ENCODE measurements at places on chromosomes 6 and 20.

- peak; percentile 93 for DNase-seq
These were observed at the start of gene UCKL1 for GRCh38 chr20:63955827-63956663. TSS of gene UCKL1 (minus strand) at chr20:63956416. CDS start at chr20:63956372, 44 bp downstream.

GRCh38 chr20:9810738-9811137, 28.1 kb downstream of the PAK5 start:
- DNase-seq, result no peak

GRCh38 chr6:3213334-3213695, 14.1 kb downstream of the TUBB2B start:
- no peak for DNase-seq

DNA sequence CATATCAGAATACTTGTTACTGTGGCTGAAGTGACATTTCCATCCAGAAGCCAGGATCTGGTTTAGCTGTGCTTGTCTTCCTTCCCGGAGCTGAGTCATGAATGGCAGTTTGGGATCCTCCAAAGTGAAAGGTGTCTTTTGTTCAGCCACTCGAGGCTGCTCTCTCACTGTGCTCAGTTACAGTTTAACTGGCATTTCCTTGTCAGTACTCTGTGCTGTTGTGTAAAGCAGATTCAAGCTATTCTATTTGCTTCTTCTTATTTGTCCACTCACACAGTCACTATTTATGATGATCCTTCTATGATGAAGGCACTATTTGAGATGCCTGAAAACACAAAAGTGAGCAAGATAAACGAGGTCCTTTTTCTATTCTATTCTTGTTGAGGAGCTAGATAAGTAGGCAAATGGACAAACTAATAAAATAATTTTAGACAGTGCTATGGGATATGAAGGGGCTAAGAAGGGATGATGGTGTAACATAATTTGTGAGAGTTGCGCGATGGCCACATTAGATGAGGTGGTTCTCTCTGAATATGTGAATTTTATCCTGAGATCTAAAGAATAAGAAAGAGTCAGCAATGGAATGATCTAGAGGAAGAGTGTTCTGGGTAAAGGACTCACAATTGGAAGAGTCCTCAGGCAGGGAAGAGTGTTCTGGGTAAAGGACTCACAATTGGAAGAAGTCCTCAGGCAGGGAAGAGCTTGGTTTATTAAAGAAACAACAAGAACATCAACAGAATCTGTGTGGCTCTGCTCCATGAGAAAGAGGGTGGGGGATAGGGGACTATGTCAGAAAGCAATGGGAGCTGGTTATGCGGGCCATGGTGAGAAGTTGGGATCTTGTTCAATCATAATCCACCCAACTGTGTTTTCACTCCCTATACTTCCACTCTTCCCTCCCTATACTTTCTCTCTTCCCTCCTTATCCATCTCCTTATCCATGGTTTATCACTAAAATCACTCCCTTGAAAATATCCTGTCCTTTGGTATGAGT, 40.1 kb downstream of the CYP24A1 start:
- DNase-seq, result no peak

DNA sequence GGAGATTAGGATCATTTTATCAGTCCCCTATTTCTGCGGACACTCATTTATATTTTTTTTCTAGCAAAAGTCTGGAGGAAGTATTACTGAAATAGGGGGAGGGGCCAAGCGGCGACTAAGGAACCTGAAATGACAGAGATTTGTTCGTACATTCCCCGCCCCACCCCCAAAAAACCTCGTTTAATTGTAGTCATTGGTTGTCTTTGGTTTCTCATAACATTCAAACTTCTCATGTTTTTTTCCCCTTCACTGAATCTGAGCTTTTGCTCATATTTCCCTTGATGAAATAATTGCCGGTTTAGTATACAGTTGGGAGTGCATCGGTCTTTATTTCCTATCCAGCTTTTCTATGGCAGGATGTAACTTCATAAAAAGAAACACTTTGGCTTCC, 768 bp upstream of the FYN start:
- peak; percentile 74 for DNase-seq

- DNase-seq, result no peak
These were observed 42.2 kb downstream of the VSTM2L start for GRCh38 chr20:37945091-37945547.

DNA sequence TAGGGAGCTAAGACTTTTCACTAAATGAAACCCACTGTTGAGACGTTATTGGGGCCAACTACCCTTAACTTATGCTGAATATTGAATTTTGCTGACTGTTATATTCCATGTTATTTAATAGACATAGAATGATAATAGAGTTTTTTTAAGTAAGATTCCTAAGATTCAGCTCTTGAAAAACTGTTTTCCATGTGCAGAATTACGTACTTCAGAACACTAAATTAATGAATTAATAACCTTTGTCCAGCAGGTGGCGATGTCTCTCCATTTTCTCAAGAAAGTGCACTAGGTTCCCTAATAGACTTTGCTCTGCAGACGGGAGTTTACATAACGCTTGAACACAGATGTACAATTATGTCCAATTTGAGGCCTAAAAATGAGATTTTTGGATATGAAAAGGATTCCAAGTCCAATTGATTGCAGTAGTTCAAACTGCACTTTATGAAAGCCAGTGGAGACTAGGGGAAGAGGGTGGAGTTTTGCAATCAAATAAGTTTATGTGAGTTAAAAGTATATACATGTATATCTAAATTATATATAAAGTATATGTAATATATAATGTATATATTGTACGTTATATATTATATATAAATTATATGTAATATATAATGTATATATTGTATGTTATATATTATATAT, 282.1 kb downstream of the UST start:
- peak; percentile 78 for DNase-seq

Data from activated naive CD4-positive, alpha-beta T cell treated with anti-CD3 and anti-CD28 coated beads, Interleukin-2, amount 10 ng/mL, durations not matched to agents 7 days and 5 days (primary cell).